Stimulated activated CD4-positive, alpha-beta T cell treated with anti-CD3 and anti-CD28 coated beads, TNF-alpha, amount 100 ng/mL, for 48 hours (primary cell): ENCODE measurements at places on chromosomes 7 and 10.

DNA sequence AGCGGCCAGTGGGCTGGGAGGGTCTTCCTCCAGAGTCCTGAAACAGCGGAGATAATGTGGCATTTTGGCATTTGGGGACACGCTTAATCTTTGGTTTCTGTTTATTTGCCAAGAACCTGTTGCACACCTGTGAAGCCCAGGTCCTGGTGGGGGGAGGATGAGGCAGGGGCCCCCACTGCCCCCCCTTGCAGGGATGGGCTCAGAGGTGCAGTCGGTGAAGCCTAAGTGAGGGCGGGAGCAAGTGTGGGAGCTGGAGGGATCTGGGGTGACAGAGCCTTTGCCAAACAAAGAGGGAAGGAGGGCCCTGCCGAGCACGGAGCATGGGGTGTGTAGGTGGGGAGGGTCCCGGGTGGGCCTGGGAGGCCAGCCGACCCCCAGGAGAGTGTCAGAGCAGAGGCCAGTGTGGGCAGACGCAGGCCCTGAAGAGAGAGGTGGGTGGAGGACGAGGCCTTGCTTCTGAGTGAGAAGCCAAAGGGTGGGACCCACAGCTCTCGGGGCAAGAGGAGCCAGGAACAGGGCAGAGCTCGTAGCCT is 62.1 kb upstream of the ADGRA1 start:
- no peak for DNase-seq

DNA sequence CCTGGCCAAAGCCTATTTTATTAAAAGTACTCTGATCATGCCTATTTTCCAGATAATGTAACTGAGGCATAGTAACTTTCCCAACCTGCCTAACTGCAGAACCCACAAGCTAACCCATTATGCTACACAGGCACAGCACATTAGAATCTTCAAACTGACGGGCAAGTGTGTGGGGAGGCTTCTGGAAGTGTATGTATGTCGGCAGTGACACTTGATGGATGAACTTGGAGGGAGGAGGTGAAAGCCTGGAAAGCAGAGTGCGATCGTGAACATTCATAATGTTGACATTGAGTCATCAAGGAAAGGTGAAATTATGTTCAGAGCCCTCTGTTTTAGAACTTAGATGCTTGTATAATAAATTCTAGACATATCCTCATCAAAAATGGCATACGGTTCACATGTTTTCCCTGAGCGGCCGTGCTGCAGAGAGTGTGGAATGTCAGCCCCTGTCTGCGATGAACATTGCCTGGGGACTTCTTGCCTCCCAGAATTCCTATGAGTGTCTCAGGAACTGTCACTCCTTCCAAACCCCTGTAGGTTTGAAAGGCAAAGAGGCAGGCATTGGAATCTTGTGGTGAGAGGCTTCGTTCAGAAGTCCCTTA is 102.4 kb downstream of the SLIT1 start:
- no peak for DNase-seq

- no peak for DNase-seq
Measured at GRCh38 chr10:22363305-22363704, 18.0 kb downstream of the SPAG6 start.

DNA sequence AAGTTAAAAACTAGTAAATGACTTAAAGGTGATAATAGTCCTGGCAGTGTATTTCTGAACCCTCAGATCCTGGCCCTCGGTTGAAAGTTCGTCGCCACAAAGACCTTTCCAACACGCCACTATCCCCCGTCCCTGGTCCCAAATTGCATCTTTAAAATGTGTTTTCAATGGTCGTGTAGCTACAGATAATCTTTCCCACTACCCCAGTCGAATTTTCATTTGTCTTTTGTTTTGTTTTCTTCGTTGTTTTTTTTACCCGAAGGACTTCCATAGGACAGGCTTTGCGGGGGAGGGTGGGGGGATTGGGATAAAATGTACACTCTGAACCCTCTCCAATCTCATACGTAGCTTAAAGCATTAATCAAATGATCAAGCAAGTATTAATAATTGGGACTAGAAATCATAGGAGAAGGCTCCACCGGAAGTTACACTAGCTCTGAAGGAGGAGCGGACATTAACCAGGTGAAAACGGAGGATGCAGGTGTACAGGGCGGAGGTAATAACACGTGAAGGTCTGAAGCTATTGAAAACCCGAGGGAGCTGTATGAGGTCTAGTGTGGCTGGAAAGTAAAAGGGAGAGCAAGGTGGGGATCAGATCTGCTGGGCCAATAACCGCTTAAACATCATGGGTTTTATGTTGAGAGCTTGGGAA is 32.8 kb upstream of the PHF14 start:
- no peak for DNase-seq

DNA sequence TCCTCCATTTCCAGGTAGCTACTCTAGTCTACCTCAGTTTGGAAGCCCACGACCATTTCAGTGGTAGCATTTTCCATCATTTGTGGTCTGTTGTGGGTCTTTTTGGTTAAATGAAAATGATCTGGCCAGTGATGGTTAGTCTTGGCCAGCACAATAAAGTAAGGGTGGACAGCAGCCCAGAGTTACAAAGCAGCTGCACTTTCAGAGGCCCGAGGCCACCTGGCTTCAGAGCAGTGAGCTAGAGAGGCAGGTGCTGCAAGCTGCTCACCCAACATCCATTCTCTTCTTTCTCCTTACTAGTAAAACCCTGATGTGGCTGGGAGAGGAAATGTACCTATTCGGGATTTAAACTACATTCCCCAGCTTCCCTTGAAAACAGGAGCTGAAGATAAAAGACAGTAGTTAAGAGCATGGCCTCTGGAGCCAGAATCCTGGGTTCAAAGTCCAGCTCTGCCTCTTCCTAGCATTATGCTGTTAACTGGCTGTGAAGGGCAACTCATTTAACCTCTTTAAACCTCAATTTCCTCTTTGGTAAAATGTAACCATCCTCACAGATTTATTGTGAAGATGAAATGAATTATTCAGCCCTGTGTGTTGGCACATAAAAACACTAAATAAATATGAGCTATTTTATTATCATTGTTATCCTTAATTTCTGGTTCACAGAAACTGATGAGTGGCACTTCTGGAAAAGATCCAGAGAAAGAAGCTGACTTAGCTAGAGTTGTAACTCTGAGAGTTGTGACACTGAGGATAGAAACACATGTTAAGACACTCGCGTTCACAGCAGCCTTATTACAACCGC is 517.4 kb downstream of the PARD3 start:
- no peak for DNase-seq

GRCh38 chr10:74282151-74282847 is 131.3 kb downstream of the ADK start:
- DNase-seq, result no peak

GRCh38 chr10:123309731-123310130 is 155.5 kb downstream of the BUB3 start:
- DNase-seq, result no peak

DNA sequence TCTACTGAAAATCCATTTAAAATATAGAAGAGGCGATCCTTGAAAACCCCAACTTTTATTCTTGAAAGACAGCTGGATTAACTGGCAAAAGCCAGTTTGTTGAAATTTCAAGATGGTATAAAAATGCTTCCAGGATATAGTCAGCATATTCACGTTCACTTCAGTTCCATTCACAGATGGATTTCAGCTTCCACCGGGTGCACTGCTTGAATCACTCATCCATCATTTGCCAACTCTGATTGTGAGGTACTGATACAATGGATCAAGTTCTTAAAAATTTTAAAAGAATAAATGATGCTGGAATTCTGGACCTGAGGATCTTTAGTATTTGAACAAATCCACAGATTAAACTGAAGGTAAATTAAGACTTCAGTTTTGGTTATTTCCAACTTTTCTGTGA is 2.4 kb downstream of the PURB start:
- DNase-seq, result no peak

- no peak for DNase-seq
Measured at GRCh38 chr7:142645777-142646176, 103.5 kb upstream of the PRSS1 start.

- DNase-seq, result no peak
Measured at GRCh38 chr7:149153346-149153745, 6.1 kb downstream of the ZNF398 start.

- DNase-seq, result no peak
Measured at GRCh38 chr10:10438335-10439100, 579.2 kb upstream of the CELF2 start.
